ENCODE measurements at places on chromosomes 3 and 15.

GRCh38 chr3:122789585-122790273 lies 3.9 kb downstream of the HSPBAP1 start:
- no peak for DNase-seq

DNA sequence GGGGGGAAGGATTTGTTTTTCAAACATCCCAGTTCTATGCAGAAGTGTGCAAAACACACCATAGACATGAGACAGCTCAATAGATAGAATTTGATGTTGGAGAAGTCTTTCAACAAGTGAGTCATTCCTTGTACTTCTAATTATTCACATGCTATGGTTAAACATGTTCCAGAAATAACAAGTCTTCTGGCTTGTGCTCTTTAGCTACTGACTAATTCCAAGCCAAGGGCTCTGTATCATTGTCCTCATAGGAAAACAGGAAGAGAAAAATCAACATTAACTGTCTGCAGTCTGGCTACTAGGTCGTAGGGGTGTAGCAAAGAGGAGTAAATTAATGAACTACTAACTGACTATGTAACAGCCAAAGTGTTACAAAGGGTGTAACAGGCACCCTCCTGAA lies 25.8 kb downstream of the LDHAL6B start:
- no peak for DNase-seq

GRCh38 chr3:102727340-102727739 lies 292.5 kb downstream of the ZPLD1 start:
- no peak for DNase-seq

GRCh38 chr15:45650889-45651525 lies 16.2 kb downstream of the SQOR start:
- DNase-seq = no peak

GRCh38 chr3:117192888-117193287 lies 483.3 kb downstream of the TUSC7 start:
- no peak for DNase-seq

DNA sequence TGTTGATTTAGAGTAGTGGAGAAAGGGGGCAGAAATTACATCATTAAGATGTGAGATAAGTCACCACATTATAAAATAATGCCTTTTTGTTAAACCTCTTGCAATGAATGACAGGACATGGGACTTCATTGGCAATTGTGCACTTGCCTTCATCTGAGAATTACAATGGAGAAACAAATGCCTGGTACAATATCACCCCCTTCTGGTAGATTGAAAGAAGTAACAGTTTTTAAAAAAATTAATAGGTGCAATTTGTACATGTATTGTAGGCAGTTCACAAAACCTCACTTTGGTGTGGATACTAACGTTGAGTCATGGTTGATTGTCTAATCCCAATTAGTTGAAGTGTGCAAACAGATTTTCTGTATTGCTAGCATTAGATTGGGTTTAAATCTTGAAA lies 4.6 kb upstream of the P2RY14 start:
- no peak for DNase-seq

DNA sequence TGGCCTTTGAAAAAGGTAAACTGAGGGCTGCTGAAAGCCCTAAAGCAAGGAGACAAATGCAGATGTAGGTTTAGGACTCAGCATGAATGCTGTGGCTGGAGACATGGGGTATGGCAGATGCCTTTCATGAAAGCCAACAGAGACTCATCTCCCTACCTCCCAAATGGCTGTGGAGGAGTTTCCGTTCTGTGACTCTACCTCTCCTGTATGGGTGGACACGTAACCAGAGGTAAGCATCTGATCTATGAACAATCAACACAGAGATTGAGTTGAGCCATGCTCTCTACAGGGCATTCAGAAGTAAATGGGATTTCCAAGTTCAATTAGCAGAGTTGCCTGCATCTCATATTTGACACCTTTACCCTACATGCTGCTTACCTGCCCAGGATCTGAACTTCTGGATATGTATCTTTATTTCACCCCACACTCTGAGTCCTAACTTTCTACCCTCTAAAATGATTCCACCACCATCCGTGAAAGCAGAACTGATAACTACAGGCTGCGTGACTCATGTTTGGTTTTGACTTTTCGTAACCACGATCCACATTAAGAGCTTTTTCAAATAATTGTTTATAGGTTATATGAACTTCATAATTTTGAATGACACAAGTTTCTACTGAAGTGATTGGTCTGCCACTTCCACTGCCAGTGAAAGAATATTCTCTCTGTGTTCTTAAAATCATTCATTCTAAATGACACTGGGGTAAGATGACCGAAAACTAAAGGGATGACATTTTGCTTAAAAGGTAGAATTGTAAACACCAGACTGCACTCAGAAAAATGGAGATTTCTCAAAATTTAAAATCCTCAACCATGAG lies 1058.7 kb downstream of the FHIT start:
- no peak for DNase-seq
